Left colon (tissue), 2 donors: ENCODE measurements at places on chromosomes 12 and 14. TPM values are rescaled to one million over a fixed set of nuclear protein-coding genes. Genes with fewer than 3 reads are reported as not detected.

- peak; percentile 39 for DNase-seq
Observed at GRCh38 chr14:91303091-91303923, 58.8 kb upstream of the GPR68 start.

DNA sequence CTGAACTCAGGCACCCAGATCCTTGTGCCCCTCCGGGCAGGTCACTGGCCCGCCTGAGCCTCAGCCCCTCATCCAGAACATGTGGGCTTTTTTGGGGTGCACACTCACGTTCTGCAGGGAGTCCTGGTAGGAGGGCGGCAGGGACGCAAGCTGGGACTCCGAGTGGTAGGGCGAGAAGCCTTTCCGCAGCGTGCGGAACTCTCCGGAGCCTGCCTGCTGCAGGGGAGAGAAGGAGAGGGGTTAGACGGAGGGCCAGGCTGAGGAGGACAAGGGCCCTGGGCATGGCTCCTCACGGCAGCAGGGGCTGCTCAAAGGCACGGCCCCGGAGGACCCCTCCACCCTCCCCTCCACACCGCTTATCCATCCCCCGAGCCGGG lies 40.8 kb downstream of the CCNK start:
- no peak for DNase-seq

GRCh38 chr12:71642264-71642663 lies 21.4 kb downstream of the ZFC3H1 start:
- DNase-seq: no peak

DNA sequence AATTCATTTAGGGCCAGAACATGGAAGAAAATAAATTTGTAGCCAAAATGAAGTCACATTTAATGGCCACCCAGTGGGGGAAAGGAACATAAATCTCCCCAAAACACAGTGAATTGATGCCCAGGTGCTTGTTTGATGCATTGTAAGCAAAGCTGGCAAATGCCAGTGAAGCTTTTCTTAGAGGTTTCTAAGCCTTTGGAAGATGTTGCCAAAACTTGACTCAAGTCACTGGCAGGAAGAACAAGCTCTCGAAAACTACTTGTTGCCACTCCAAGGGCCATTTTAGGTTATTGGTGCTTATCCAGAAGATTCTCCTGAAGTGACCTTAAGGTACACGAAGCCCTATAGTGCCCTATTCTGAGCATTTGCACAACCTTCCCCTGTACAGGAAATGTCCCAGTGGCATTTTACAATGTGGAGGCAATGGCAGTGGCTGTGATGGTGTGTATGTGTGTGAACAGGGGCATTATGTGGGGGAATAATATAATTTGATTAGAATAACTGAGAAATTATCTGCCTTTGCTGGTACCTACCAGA lies 89.5 kb upstream of the NOVA1 start:
- no peak for DNase-seq

The COL2A1 gene
- total RNA-seq: 1.2 TPM

The SYT10 gene
- total RNA-seq: 0.34 TPM

DNA sequence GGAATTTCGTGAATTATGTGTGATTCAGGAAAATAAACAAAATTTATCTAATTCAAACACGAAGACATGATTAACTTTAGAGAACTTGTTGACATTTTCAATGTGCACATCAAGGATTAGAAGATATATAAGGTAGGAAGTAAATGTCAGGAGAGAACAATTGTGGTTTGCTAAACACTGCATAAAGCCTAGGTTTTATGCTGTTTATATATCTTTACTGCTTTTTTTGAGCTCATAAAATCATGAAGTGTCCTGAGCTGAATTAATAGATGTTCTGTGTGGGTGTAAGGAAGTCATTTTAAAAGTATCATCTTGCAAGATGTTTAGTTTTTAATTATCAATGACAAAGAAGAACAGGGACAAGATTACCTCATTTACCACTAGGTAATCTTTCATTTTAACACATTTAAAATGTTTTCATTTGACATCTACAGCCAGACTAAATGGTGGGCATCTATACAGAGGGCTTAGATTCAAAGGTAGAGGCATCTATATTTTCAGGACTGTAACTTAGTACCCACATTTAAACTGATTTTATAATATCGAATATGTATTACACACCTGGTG lies 382.8 kb downstream of the ADAMTS20 start:
- no peak for DNase-seq

GRCh38 chr14:39034481-39035296 lies 68.3 kb downstream of the SEC23A start:
- DNase-seq: no peak

GRCh38 chr12:24562771-24563431 lies 386.0 kb downstream of the BCAT1 start:
- peak; percentile 16 for DNase-seq

DNA sequence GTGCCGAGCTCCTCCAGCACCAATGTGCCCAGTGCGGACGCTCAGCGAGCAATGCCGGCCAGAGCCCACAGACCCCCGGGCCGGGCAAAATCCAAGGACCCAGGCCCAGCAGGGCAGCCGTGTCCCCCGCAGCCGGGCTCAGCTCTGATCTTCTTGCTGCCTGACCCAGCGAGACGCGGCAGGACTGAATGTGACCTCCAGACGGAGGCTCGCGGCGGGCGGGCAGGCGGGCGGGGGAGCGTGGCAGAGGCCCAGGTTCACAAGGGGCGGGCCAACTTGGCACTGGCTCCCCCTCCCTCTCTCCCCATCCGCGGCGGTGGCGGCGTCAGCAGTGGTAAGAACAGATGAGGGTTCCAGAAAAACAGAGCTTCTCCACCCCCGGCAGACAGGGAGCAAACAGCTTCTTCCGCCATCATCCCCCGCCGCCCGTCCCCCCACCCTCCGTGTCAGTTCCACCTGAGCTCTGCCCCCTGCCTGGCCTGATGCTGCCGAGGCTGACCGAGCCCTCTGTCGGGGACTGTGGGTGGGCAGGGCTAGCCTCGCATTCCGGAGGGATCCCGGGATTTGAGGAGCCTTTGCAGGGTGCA lies 94.3 kb downstream of the RFLNA start:
- peak; percentile 87 for DNase-seq

GRCh38 chr14:93857081-93857480 lies 68.8 kb upstream of the PRIMA1 start:
- DNase-seq: no peak

- no peak for DNase-seq
Observed at GRCh38 chr12:1510056-1510812, 84.1 kb downstream of the FBXL14 start.

DNA sequence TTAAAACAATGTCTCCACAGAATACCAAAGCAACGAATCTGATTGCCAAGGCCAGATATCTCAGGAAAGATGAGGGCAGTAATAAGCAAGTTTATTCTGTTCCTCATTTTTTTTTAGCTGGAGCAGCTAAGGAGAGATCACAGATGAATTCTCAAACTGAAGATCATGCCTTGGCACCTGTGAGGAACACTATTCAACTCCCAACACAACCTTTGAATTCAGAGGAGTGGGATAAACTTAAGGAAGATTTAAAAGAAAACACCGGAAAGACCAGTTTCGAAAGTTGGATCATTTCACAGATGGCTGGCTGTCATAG lies 994 bp downstream of the PRORP start:
- no peak for DNase-seq

The KRT6B gene
- not detected for total RNA-seq

GRCh38 chr14:89428546-89429198 lies 11.6 kb upstream of the FOXN3 start:
- DNase-seq: no peak

GRCh38 chr12:129844662-129845220 lies 59.1 kb downstream of the TMEM132D start:
- no peak for DNase-seq

DNA sequence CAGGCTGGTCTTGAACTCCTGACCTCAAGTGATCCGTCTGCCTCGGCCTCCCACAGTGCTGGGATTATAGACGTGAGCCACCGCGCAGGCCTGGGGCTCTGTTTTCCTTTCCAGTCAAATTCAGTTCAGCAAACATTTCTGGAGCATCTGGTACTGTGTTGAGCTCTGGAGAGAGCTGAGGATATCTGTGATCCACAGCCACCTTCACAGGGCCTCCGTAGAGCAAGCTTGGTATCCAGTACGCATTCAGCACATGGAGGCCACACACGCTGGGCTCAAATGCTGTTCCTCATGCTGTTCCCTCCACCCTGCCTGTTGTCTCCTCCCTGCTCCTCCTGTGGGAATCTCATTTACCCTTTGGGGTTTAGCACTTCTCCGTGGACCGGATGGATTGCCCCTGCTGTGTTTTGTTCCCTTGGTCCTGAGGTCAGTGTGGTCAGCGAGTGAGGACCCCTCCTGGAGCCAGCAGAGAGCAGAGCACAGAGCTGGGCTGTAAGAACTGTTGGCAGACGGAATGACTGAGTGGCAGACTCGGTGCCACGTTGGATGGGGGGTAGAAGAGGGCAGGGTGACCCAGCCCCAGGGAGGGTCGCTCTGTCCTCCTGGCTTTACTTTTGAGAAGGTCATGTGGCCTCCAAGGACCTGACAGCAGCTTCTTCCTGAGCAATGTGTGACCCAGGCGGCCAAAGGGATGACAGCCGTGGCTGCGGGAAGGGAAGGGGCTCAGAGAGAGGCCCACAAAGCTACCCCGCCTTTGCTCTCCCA lies 891 bp downstream of the RPS6KL1 start:
- no peak for DNase-seq

The CYP46A1 gene
- 0.45 TPM for total RNA-seq

The LTBR gene
- total RNA-seq: 129 TPM

The CIDEB gene
- total RNA-seq: 16.6 TPM

- DNase-seq: no peak
Observed at GRCh38 chr12:131862600-131862993, 31.8 kb upstream of the ULK1 start.
